ENCODE measurements at places on chromosomes 7 and 10. TPM values are rescaled to one million over a fixed set of nuclear protein-coding genes. Genes with fewer than 3 reads are reported as not detected.

DNA sequence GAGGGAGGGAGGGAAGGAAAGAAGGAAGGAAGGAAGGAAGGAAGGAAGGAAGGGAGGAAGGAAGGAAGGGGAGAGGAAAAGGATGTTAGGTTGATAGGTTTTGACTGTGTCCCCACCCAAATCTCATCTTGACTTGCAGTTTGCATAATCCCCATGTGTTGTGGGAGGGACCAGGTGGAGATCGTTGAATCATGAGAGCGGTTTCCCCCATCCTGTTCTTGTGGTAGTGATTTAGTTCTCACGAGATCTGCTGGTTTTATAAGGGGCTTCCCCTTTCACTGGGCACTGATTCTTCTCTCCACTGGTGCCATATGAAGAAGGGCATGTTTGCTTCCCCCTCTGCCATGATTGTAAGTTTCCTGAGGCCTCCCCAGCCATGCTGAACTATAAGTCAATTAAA, 15.1 kb upstream of the NUDCD3 start:
- no peak for DNase-seq

- no peak for DNase-seq
Measured at GRCh38 chr7:128274884-128275603, 34.0 kb downstream of the LEP start.

- no peak for DNase-seq
Measured at GRCh38 chr10:7445474-7446185, 34.8 kb upstream of the SFMBT2 start.

Gene SLC39A12
- total RNA-seq: not detected

Gene CCL26
- not detected for total RNA-seq
